Esophagus muscularis mucosa (tissue), 4 donors: ENCODE measurements at places on chromosomes 13 and 19. TPM values are rescaled to one million over a fixed set of nuclear protein-coding genes. Genes with fewer than 3 reads are reported as not detected.
A peak's percentile ranks its signal among the peaks of the same experiment; 100 is the strongest.

GRCh38 chr19:54612428-54612827, 17.9 kb upstream of the LILRB1 start:
- peak; percentile 14 for DNase-seq

GRCh38 chr13:108005231-108005630, 210.1 kb downstream of the LIG4 start:
- DNase-seq: no peak

GRCh38 chr13:90838317-90838960, 509.0 kb upstream of the MIR17HG start:
- DNase-seq: no peak

- DNase-seq: no peak
Observed at GRCh38 chr13:35596321-35597030, 120.0 kb upstream of the MAB21L1 start.

S1PR5 gene
- total RNA-seq: not detected

MRI1 gene
- total RNA-seq: 39.1 TPM

DNA sequence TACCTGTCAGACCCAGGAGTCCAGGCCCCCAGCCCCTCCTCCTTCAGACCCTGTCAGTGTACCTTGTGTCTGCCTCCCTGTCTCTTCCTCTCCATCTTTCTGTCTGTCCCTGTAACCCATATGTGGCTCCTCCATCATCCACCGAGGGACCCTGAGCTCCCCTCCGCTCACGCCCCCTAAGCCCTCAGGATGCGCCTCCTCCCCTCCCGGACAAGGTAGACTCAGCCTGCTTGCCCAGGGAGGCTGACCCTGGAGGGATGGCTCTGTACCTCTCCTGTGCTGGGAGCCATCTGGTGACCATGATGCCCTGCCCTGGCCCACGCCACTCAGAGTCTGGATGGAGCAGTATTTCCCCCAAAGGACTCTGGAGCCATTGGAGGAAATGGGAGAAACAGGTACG, 1.0 kb upstream of the CAPN12 start:
- no peak for DNase-seq

MEIOSIN gene
- total RNA-seq: not detected

- DNase-seq: no peak
Observed at GRCh38 chr19:55601084-55601483, 996 bp downstream of the ZNF524 start.

DNA sequence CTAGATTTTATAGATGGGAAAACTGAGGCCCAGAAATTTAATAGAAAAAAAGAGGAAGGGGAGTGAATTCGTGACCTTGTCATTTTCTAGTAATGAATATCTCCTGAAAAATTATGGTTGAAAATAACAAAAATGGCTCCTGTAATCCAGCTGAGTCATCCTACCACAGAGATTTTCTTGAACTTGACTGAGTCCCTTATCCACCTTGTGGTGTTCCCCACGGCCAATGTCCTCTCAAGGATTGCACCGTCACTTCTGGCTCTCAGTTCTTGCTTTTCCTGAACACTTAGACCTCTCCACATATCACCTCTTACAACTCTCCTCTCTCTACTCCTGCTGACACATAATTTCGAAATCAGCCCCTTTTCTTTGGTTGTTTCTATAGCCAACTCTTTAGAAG, 1.2 kb upstream of the KATNAL1 start:
- no peak for DNase-seq

GRCh38 chr13:46076827-46077226, 24.3 kb upstream of the ZC3H13 start:
- no peak for DNase-seq

DNA sequence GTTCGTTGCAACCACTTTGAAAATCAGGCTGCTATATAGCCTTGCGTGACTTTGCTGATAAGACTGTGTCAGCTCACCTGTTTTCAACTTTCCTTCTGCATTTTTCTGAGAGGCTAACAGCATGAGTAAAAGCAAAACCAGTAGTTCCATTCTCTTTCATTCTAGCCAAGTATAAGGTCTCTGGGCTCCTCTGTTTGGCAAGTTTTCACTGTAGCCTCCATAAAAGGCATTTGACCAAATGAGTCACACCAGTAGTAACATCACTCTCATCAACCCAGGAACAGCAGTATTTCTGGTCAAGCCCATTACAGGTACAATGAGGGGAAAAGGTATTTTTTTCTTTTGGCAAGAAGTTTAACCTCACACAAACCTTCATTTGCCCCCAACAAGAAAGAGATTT, 1149.8 kb upstream of the MIR17HG start:
- no peak for DNase-seq

CEACAM6 gene
- total RNA-seq: 1.3 TPM

IGFL3 gene
- not detected for total RNA-seq

NLRP7 gene
- not detected for total RNA-seq

DNA sequence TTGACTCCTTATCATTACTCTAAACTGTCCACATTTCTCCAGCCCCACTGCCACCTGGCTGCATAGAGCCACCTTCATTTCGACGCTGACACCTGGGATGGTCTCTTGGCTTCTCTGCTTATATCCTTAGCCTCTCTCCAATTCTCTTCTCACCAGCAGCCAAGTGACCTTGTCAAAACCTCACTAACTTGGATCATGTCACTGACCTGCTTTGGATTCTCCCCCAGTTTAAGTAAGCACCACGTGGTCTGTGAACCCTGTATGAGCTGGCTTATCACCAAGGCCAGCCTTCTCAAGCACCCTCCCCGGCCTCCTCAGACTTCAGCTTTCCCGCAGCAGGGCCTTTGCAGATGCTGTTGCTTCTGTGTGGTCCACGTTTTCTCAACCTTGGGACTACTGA, 12.3 kb upstream of the GGACT start:
- no peak for DNase-seq

DNA sequence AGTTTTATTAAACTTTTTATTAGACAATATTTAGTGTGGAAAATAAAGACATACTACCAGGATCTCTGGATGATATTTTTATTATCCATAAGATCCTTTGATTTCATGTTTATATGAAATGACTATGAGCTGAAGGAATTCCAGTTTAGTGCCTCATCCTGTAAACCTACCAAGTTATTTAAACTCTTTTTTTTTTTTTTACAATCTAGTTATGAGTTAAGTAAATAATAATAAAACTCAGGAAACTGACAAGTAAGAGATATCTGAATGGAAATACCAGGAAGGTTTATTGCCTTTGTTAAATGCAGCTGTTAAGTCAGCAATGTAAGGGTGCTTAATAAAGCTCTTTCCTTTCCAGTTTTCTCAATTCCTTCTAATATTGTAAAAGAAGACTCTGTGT, 53.9 kb downstream of the RXFP2 start:
- no peak for DNase-seq

CYP2F1 gene
- total RNA-seq: not detected

DNA sequence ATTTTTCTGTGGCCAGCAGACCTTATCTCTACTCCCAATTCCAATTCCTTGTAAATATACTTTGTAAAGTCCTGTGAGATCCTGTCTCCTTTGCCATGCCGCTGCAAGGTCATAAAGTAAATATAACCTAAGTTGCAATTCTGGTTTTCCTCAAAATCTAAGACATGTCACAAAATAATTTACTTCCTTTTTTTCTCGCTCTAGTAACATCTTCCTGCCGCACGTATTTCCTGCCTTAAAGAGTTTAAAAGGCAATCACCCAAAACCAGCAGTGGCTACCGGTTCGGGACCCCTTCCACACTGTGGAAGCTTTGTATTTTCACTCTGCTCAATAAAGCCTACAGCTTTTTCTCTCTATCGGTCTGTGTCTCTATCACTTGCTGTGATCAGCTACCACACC, 832.0 kb upstream of the SLITRK5 start:
- no peak for DNase-seq

GRCh38 chr19:7161292-7161691, 91.8 kb downstream of the ZNF557 start:
- DNase-seq: no peak

DNA sequence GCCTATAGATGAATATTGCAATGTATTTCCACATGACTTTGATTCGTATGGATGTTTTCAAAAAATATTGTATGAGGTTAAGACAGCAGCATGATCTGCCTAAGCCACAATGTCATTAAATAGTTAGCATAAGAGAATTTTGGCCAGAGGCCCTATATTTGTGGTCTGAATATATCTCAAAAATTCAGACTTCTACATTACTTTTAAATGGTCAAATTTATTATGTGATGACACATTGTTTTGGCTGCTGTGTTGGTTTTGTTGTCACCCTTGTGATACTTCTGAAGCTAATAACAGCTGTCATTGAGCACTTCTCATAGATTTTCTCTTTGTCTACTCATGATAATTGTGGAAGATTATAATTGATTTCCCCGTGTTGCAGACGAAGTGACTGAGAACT, 288.2 kb downstream of the MYO16 start:
- no peak for DNase-seq

DNA sequence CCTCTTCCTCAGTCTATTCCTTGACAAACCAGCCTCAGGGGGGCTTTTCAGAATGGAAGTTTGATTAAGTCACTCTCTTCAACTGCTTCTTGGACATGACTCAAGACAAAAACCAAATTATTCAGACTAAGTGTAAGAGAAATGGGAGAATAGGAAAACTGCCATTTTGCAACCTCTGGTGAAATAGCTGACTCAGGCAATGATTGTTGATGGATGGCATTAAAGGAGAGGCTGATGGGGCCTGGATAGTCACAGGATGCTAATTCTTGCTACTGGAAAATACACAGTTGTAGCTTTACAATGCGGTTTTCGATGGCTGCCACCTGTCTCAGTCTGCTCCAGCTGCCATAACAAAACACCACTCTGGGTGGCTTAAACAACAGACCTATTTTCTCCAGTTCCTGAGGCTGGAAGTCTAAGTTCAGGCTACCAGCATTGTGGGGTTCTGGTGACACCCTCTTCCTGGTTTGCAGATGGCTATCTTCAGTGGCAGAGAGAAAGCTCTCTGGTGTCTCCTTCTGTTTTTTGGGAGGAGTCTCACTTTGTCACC, 6.1 kb downstream of the NOSIP start:
- no peak for DNase-seq

DNA sequence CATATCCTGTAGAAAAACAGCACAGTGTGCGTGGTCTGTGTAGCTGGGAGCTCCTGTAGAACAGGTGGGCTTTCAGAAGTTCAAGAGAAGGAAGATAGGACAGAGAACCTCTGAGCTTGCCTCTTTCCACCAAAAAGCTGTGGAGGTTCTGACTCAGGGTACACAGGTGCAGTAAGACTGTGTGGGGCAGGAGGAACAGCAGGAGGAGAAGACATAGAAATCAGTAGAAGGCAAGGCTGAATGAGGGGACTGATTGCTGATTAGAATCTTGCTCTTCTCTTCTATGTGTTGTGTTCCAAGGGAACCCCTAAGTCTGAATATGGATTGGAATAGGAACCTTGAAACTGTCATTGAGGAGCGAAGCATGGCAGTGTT, 122.7 kb downstream of the AKAP11 start:
- no peak for DNase-seq

C19orf67 gene
- not detected for total RNA-seq

DNA sequence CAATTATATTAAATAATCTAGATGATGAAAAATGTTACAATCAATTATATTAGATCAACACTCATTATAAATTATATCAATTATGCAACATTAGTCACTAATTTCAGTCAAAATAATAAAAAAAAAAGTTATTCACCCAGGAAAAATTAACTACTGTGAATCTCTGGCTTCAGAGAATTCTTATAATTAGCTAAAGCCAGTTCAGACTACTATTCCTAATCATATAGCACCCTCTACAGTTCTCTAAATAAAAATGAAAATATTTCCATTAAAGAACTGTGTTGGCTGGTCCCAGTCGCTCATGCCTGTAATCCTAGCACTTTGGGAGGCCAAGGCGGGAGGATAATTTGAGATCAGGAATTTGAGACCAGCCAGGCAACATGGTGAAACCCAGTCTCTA, 33.0 kb downstream of the XPO4 start:
- DNase-seq: no peak

- DNase-seq: no peak
Observed at GRCh38 chr13:33676045-33676989, 141.6 kb upstream of the RFC3 start.

DNA sequence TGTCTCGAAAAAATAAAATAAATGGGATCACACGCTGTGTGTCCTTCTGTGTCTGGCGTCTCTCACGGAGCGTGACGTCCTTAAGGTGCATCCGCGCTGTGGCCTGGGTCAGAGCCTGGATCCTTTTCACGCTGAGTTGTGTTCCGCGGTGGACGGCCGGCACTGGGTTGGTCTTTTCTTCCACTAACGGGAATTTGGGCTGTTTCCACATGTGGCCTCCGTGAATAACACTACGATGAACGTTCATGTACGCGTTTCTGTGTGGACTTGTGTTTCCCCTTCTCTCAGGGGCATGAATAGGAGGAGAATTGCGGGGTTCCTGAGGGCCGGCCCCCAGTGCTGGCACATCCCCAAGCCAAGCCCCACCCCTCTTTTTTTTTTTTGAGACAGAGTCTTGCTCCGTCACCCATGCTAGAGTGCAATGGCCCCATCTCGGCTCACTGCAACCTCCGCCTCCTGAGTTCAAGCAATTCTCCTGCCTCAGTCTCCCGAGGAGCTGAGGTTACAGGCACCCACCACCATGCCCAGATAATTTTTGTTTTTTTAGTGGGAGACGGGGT, 6.2 kb upstream of the PTBP1 start:
- no peak for DNase-seq

CEACAM21 gene
- 1.8 TPM for total RNA-seq

SMIM44 gene
- not detected for total RNA-seq

- no peak for DNase-seq
Observed at GRCh38 chr19:46081928-46082727, 41.3 kb upstream of the IGFL4 start.

INSL3 gene
- not detected for total RNA-seq

IL17D gene
- 4.2 TPM for total RNA-seq

- no peak for DNase-seq
Observed at GRCh38 chr19:46841458-46842083, 9.1 kb downstream of the AP2S1 start.

SEMA6B gene
- total RNA-seq: 22.5 TPM

DNA sequence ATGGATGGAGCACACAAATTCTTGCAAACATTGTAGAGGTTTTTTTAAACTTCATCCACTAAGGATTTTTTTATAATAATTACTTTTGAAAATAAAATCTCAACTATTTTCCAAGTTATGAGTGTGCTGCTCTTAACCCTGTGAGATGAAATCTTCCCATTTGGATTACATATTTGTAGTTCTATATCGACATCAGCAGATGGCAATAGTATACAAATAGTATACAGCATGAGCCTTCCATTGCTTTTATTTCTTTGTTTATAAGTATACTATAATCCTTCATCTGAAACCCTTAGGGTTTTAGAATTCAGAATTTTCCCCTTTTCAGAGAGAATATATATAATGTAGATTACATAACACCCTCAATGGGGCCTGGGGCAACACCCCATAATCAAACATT, 70.5 kb downstream of the GJA3 start:
- no peak for DNase-seq

GRCh38 chr19:7868671-7869452, 5.3 kb downstream of the PRR36 start:
- DNase-seq: no peak

- no peak for DNase-seq
Observed at GRCh38 chr19:34370983-34371382, 6.0 kb downstream of the GPI start.

CCDC124 gene
- total RNA-seq: 55.6 TPM
